ENCODE measurements at places on chromosomes 7 and 10.

- DNase-seq: no peak
Measured at GRCh38 chr7:66333443-66333842, 128.3 kb downstream of the TPST1 start.

DNA sequence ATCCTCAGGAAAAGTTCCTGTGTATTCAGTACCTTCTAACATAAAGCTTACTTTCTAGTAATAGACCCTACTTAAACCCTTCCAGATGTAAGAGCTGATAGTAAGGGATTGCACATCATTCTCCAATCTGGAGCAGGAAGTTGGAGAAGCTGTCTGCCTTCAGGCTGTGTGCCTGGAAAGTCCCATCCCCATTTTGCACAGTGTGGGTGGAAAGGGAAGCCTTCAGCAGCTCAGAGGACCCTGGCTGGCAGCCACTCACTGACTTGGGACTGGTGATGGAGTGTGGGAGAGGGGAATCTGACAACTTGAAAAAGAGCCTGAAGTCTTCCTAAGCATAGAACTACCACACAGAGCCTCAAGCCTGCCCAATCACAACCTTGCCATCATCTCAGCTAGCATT is 164.1 kb upstream of the ADO start:
- DNase-seq: no peak

DNA sequence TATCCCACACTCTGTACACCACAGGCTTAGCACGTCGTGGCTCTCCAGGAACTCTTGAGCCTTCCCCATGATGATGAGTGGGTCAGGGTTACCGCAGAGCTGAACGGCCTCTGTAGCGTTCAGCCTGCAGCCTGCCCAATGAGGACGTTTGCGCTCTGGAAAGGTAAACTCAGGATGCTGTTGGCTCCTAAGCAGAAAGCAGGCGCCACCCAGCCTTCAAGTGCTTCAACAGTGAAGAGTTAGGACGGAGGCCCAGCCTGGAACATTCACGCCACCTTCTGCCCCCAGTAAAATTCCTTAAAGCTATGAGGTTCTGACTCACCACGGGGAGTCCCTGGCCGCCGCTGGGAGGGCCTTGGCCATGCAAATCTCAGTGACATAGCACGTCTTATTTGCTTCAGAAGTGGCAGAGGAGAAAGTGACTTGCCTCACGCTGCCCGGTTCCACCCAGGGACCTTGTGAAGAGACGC is 161.5 kb upstream of the SH2B2 start:
- no peak for DNase-seq

DNA sequence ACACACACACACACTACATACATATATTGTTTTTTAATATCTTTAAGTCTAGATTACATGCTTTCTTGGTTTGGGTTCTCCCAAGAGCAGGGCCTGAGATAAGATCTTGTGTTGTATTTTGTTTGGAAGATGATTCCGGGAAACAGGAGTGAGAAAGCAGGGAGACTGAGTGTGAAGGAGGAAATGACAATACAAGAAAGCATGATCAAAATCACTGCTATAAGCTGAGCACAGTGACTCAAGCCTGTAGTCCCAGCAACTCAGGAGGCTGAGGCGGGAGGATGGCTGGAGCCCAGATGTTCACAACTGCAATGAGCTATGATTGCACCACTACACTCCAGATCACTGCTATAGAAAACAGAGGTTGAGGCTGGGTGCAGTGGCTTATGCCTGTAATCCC is 267.6 kb downstream of the SKIDA1 start:
- DNase-seq: no peak

DNA sequence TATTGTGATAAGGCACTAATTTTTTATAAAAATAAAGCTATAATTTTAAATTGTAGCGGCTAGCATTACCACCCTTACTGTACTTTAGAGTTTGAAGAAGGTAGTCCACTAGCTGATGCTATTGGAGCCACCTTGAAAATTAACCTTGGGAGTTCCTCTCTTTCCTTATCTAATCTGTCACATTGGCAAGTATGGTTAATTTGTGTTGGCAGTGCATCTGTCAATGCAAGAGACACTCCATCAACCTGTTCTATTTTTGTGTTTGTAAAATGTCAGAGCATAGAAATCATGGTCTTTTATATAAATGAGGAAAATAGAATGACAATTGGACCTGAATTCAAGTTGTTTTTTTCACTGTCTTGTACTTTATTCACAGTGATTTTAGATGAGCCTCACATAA is 20.5 kb downstream of the GLCCI1 start:
- DNase-seq: no peak

DNA sequence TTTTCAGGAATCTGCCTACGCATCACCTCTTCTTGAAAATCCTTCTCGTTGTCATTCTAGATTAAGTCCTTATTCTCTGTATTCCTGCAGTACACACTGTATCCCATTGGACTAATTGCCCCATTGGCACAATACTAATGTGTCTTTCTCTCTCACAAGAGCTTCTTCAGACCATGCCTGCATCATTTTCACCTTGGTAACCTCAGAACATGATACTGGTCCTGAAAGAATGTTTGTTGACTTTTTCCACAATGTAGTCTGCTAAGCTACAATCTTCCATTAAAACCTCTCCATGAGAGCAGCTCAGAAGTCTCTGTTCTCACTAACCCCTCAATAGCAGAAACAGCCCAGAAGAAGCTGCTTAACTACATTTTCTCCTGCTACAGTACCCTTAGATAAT is 270.7 kb downstream of the PCDH15 start:
- no peak for DNase-seq

- no peak for DNase-seq
Measured at GRCh38 chr10:54826994-54827560, 26.0 kb upstream of the PCDH15 start.

DNA sequence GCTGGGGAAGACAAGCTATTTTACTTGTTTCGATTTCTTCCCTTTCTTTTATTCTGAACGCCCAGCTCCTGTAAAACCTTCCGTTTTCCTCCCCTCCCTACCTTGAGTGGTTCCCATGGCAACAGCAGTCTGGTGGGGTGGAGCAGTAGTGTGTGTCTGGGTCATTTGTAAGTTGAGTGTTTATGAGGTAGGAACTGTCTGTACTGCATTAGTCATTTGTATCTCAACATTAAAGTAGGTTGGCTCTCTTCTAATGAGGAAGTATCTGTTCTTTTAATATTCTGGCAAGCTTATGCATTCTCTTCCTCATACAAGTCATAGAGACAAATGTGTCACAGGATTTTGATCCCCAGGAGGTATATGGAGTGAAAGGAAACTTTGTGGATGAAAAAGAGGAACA is 85.3 kb upstream of the CCDC6 start:
- no peak for DNase-seq

GRCh38 chr7:20798081-20798693 is 11.5 kb upstream of the SP8 start:
- no peak for DNase-seq

- peak; percentile 54 for DNase-seq
Measured at GRCh38 chr7:11726001-11726793, 105.8 kb downstream of the THSD7A start.

DNA sequence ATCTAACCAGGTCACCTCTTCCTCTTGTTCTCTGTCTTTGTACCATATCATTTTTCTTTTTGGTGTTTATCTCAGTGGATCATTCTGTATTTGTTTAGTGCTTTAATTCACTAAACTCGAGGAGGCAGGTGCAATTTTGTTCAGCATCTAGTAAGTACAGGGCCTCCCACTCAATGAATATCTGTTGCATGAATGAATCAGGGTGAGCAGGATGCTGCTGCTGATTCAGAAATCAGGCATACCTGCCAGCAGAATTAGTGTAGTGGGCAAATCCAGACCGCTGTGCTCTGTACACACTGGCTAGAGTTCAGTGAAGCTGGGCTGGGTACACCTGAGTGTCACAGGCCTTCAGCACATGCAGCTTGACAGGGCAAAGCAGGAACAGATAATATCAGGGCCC is 511.9 kb downstream of the SUGCT start:
- no peak for DNase-seq

DNA sequence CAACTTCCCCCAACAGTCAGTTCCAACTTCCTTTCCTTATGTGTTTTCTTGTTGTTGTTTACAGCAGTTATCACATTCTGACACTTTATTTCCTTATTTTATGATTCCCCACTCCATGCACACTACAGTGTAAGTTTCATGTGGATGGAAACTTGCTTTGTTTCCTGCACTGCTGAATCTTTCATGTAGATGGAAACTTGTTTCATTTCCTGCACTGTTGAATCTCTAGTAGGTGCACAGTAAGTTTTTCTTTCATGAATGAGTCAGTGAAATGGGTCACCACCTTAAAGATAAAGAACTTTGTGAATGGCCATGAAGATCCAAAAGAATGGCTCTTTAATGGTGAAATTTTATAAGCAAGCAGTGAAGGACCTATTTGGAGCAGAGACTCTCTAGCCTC is 61.4 kb downstream of the SHOC2 start:
- no peak for DNase-seq

DNA sequence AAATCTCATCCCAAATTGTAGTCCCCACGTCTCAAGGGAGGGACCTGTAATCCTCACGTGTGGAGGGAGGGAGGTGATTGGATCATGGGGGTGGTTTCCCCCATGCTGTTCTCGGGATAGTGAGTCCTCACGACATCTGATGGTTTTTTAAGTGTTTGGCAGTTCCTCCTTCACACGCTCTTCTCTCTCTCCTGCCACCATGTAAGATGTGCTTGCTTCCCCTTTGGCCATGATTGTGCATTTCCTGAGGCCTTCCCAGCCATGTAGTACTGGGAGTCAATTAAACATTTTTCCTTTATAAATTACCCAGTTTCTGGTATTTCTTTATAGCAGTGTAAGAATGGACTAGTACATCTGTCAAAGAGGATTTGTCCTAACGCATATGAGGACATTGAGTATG is 59.5 kb downstream of the RGS10 start:
- DNase-seq: no peak

DNA sequence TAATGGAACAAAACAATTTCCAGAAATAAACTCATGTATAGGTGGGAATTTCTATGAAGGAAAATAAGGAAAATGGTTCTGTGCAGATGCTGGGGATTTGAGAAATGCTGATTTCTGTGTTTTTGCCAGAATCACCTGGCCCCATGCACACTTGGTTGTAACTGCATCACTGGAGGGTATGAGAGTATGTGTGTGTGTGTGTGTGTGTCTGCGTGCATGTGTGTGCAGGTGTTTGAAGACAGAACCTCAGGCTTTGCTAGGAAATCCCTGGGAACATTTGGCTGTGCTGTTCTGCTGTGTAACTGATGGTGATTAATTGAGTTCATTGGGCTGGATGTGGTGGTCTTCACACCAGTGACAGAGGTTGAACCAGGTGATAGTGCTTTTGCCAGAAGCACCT is 141.6 kb downstream of the CAMK1D start:
- DNase-seq: no peak

DNA sequence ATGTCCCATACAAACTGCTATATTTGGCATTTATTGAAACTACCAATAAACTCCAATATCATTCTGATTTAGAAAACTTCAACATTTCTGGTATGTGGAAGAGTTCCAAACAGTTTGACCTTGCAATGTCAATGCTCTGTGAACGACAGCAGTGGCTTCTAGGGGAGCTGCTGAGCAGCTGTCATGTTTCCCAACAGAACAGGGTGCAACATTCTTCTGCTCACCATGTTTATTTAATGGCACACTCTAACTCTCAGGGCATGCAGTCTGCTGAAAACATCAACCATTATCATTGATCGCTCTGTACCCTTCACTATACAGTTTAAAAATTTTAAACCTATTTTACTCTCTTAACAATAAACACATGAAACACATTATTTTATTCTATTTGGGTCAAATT is 25.9 kb downstream of the LMOD2 start:
- DNase-seq: no peak

DNA sequence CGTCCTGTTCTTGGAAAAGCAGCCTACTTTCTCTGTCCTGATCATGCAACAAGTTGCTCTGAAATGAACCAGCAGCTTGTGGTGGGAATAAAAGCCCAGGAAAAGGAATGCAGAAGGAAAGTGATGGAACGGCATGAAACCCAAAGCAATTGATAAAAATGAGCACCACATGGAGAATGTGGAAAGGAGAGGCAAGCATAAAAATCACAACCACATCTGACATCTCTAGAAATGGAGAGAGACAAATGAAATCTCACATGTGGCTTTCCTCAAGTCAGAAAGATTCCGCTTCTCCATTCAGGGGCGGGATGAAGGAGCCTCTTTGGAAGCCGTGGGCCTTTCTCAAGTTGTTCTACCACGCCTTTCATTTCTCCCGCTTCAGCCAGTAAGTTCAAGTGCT is 631.7 kb upstream of the GALNT17 start:
- no peak for DNase-seq

DNA sequence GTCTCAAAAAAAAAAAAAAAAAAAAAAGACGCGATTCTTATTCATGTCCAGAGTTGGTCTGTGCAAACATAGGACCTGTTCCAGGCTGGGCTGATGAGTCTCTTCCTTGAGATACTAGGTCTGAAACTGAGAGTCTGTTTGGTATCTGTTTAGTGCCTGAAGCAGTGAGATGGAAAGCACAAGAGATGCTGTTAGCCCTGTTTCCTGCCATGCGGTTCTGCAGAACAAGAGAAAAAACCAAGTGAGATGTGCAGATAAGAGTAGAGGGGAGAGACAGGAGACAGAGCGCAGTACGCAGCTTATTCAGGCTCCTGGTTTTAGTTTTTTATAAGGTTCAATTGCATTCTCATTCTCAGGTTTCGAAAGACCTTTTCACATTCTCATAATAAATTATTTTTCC is 85.8 kb upstream of the PRKCQ start:
- DNase-seq: no peak

DNA sequence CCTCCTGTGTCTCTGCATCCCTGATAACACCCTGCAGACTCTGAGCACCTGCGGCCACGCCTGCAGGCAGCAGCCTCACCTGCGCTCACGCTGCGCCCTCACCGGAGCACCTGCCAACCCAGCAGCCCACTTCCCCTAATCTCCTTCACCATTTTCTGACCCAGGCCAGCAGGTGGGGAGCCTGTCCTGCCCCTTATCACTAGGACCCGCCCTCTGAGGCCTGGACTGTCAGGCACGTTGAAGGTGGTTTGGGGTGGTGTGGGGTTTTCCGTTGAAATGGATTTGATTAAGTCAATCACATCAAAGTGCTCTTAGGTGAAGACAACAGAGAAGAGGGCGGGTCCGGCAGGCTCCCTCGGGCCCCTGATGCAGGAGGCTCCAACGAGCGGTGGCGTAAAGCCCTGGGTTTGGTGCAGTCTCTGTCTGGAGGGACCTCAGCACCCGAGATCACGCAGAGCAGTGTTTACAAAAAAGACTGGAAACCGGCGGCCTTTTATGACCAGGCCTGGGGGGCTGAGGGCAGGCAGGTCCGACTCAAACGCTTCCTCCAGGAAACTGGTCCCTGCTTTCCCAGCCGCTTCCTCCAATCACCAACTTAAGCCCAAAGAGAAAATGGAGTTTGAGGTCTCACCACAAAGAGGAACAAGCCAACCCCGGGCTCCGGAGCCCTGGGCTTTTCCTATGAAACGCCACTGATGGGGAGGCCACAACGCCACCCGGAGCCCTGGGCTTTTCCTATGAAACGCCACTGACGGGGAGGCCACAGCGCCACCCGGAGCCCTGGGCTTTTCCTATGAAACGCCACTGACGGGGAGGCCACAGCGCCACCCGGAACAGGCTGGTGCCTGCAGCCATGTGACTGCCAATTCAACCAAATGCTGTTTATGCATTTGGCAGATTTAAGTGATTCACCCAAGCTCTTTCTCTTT is 45.5 kb downstream of the DPYSL4 start:
- no peak for DNase-seq

- DNase-seq: peak; percentile 85
Measured at GRCh38 chr7:94655126-94655847, 646 bp downstream of the SGCE start.

- DNase-seq: no peak
Measured at GRCh38 chr7:130475776-130476175, 16.1 kb upstream of the MEST start.

- DNase-seq: no peak
Measured at GRCh38 chr7:3408814-3409595, 108.0 kb downstream of the SDK1 start.

GRCh38 chr7:133119067-133119466 is 37.2 kb upstream of the CHCHD3 start:
- no peak for DNase-seq
